Foreskin keratinocyte (primary cell): ENCODE measurements at places on chromosomes 3 and 15. TPM values are rescaled to one million over a fixed set of nuclear protein-coding genes. Genes with fewer than 3 reads are reported as not detected.

GPR27 gene
- total RNA-seq: 0.20 and 0.32 TPM in 2 replicates

ATP13A5 gene
- total RNA-seq: not detected in 2 replicates

ILDR1 gene
- 0.07 TPM in 1 of 2 replicates, not detected in the other for total RNA-seq

BDH1 gene
- total RNA-seq: 19.9 and 27.8 TPM in 2 replicates

BOC gene
- 10.5 and 13.4 TPM in 2 replicates for total RNA-seq

ITIH1 gene
- not detected in 2 replicates for total RNA-seq

HYKK gene
- 1.7 and 2.4 TPM in 2 replicates for total RNA-seq

FOXB1 gene
- total RNA-seq: not detected in 2 replicates

EXD1 gene
- total RNA-seq: 0.07 TPM in 1 of 2 replicates, not detected in the other

TXNRD3 gene
- total RNA-seq: 13.6 and 15.1 TPM in 2 replicates

IMPG2 gene
- total RNA-seq: 0.03 and 0.04 TPM in 2 replicates

ATR gene
- 27.3 and 29.3 TPM in 2 replicates for total RNA-seq

SLC12A1 gene
- not detected in 2 replicates for total RNA-seq

GOLGA8O gene
- total RNA-seq: 0.24 TPM in 1 of 2 replicates, not detected in the other

SHC4 gene
- 0.65 and 0.78 TPM in 2 replicates for total RNA-seq

FANCD2OS gene
- total RNA-seq: not detected in 2 replicates

PRR20G gene
- not detected in 2 replicates for total RNA-seq

CLDN16 gene
- total RNA-seq: 0.04 TPM in 1 of 2 replicates, not detected in the other

CASR gene
- not detected in 2 replicates for total RNA-seq
